ENCODE measurements at places on chromosomes 16 and 17.

DNA sequence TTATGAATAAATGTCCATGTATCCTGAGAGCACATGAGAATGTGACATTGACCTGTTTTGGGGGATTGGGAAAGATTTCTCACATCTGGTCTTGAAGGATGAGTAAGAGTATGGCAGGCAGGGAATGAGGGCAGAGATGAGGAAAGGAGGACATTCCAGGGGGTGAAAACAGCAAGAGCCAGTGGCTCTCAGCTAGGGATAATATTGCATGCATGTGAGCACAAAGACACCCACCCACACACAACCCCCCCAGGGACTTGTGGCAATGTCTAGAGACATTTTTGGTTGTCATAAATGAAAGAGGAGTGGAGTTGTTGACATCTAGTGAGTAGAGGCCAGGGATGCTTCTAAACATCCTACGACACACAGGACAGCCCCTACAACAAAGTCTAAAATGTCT is 6.0 kb downstream of the MYO1D start:
- DNase-seq = no peak

DNA sequence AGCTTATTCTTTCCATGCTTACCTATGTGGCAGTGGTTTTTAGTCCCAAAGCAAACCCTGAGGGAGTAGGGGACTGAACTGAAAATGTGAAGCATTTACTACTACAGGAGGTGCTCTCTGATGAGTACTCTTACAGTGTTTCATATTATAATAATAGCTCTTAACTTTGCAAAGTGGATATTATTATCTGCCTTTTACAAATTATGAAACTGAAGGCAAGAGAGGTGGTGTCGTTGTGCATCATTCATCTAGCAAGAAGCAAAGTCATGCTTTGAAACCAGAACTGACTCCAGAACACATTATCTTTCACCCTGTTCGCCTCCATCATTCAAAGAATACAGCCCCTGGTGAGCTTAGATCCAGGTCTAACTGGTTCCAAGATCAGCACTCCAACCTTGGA is 8.2 kb upstream of the KCNH6 start:
- no peak for DNase-seq

GRCh38 chr17:7703584-7704479 is 1.2 kb upstream of the EFNB3 start:
- DNase-seq = peak; percentile 67

- DNase-seq = peak; percentile 54
Measured at GRCh38 chr17:36850790-36851189, 86.5 kb upstream of the LHX1 start.

DNA sequence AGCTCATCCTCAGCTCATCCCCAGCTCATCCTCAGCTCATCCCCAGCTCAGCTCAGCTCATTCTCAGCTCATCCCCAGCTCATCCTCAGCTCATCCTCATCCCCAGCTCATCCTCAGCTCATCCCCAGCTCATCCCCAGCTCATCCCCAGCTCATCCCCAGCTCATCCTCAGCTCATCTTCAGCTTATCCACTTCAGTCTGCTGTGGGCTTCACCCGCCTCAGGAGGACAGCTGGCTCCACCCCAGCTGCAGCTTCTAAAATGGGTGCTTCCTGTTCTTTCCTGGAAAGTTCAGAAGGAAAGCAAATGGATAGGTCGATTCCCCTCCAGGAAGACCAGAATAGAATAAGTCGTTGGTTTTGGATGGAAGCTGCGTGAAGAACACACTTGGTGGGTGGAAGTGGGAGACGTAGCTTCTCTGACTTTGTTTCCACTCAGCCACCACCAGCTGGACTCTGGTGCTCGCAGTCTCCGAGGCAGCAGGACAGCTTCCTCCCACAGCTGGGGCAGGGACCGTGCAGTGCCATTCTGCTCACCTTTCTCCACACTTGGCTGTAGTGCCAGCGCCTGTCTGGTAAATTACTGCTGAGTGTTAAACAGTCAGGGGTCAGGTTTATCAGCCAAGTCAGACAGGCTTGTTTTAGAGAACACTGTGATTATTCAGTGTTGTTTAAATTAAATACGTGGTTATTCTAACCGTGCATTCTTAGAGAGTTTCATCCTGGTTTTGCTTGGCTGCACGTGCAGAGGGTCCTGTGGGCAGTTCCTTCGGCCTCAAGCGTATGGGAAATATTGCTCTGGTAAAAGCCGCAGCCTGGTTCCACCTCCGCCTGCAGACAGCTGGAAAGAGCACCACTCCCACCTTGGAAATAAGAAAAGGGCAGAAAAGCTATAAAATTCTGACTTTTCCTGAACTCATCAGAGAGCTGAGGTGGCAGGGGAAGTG is 61.0 kb upstream of the CHMP6 start:
- DNase-seq = no peak

DNA sequence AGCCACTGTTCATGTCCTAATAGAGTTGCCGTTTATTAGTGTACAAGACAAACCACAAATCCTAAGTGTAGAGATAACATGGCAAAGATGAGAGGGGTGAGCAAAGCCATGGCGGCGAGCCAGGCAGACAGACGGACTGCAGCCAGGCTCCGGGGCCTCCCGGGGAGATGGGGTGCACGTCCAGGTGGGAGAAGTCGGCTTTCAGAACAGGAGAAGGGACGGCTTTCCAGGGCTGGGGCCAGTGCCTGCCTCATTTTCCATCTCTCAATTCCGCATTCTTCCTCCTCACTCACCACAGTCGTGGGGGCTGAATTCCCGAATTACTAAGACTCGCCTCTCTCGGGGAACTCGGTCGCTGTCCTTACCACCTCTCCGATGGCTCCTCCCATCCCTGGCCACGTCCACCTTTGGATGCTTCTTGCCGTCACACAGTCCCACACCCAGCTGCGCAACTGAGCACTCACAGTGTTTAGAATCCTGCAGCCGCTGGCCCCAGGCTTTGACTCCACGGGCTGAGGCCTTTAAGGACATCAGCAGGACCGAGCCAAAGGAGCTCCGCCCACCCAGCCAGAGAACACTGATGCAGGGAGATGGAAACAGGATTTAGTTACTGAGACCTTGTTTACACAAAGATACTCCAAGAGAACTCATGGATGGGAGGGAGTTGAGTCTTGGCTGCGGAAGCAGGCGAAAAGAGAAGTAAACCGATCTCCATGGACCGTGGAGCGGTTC is 59.7 kb downstream of the RNF112 start:
- no peak for DNase-seq

DNA sequence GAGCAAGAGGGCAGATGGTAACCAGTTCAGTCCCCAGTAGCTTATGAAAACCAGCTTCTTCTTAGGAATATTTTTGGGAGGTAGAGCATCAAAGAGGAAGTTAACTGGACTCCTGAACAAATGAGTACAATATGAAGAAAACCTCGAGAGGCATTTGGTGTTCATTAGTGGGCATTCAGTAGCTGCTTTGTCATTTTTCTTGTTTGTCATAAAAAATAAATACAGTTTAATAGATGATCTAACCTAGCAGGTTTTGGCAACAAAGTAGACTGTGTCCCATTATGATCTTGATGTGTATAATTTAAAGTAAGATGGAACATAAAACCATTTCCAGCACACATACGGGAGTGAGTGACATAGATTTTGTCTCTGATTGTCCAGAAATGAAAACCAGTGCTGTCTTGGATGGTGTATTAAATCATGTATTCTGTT is 173.1 kb downstream of the HS3ST3A1 start:
- no peak for DNase-seq

DNA sequence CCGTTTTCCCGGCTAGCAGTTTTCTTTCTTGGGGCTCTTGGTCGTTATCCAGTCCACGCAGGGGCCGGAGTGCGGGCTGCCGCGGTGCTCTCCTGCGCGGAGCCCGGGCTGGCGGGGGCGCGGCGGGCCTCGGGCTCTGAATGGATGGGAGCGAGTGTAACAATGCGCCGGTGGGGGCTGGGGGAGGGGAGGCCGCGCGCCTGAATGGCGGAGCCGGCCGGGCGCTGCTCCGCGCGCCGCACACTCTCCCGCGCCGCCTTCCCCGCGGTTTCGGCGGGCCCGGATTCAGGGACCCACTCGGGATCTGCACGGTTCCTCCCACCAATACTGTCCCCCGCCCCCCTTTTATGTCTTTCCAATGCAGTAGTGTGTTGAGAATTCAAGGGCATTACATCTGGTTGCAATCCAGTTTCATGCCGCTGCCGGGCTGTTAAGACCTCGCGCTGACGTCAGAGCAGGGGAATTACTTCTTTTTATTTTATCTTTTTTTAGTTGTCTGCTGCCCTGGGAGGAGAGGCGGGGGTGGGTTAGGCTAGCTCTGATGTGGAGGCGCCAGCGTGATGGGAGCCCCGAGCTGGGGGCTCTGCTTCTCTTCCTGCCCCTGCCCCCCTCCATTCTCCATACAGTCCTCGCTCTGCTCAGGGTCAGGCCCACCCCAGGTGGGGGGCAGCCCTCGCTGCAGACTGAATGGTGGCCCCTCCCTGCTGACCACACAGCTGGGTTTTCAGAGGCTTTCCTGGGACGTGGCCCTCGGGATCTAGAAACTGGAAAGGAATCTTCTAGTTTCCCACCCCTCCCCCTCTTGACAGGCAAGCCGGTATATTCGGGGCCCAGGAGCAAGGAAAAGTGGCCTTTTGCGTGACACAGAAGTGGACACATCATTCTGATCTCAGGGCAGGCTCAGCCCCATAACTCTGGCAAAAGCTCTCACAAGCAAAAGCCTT is 1.8 kb downstream of the RAI1 start:
- DNase-seq = peak; percentile 64

DNA sequence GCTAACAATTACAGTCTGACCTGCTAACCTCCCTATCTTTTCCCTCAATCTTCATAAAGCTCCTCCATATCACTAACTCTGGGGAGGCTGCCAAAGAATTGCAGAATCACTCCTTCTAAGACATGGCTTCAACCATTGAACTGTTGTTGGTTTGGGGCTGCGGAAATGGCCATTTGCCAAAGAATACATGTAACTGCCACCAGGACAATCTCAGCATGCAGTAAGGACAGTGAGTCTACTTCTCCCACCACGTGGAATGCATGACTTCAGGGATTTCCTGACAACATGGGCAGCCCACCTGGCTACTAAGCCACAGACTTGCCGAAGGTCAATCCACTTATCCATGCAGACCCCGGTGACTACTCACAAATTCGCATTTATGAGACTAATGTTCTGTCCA is 104.3 kb upstream of the NUDT7 start:
- DNase-seq = peak; percentile 73

DNA sequence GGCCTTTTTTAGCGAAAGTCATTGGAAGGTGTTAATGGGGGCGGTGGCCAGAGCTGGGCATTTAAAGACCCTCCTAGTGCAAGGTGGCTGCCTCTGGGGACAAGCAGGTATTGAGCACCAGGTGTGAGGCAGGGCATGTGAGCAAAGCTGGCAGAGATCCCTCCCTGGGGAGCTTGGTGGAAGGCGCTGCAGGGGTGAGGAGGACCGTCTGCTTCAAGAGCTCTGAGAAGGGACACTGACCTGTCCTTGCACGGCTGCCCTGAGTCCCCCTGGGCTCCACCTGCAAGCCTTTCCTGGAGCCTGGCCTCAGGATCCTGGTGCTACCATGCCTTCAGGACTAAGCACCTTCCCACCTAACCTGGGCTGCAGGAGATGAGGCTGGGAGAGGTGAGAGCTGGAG is 127.0 kb upstream of the CIBAR2 start:
- DNase-seq = no peak

DNA sequence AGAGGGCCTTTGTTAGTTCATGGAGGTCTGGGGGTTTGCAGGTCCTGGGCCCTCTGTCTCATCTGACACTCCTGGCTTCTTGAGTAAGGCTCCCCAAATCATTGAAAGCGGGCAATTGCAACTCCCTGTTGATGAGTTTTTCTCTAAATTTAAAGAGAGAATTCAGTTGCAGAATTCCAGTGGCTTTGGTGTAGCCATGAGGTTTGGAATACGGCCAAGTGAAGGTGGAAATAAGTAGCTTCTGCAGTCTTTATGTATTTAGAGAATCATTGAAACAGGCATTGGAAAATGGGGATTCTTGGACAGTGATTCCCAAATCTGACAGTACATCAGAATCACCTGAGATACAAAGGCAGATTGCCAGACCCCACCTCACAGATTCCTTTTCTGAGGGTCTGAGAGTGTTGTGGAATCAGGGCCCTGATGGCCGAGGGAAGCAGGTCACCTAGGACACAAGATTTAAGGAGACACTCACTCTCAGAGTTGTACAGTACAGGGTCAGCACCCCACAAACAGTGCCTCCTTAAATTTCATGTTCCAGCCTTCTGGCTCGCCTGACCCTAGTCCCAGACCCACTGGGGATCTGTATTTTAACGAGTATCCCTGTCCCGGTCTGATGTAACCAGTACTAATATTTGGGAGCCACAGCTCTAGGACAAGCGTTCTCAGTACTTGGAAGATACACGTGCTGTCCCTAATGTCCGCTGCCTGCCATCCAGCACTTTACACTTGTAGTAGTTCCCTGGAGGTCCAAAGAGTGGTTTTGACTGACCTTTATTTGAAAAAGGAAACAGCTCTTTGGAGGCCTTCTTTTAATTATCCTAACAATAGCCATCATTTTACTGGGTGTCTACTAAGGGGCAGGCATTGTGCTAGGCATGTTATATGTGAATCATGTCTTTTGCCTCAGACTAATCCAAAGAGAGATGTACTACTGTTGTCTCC is 37.8 kb downstream of the YPEL2 start:
- DNase-seq = no peak

- no peak for DNase-seq
Measured at GRCh38 chr17:41153856-41154255, 4.2 kb upstream of the KRTAP4-5 start.

DNA sequence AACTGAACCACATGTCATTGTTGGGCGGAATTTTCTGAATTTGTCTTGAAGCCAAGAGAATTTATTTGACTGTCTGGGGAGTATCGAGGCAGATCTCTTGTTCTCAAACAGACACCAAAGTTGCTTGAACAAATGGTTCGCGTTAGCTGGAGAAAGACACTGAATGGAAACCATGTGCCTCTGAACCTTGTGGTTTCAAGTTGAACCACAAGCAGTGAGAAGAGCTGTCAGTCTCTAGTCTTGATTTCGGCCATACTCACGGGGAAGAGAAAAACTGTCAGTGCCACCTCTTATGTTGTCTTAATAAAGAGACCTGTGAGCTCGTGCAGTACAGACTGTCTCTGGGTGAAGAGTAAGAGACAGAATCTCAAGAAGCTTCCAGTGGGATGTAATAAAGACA is 886.5 kb upstream of the SOX9 start:
- DNase-seq = no peak

- DNase-seq = peak; percentile 74
Measured at GRCh38 chr17:81142301-81143199, 22.8 kb upstream of the PVALEF start.

GRCh38 chr16:20956319-20956718 is 55.7 kb downstream of the LYRM1 start:
- DNase-seq = no peak

DNA sequence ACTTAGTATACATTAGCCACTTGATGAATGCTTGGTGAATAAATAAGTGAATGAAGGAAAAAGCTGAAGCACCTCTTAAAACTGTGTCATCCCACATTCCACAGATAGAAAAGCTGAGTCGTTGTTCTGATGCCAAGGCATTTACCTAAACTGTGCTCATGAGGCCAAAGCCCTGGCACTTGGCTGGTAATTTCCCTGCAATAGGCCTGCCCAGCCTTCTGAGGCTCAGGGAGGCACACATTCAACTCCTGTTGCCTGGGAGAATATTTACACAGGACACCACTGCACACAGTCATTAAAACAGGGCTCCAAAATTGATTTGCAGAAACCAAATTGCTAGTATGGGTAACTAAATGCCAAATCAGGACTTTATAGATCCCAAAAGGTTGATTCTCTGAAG is 333.0 kb upstream of the C16orf82 start:
- no peak for DNase-seq

Measured in Caki2 (cell line).